Activated naive CD4-positive, alpha-beta T cell treated with Interleukin-2 at 50 U/mL for 16 hours (primary cell): ENCODE measurements at places on chromosomes 7 and 10.

DNA sequence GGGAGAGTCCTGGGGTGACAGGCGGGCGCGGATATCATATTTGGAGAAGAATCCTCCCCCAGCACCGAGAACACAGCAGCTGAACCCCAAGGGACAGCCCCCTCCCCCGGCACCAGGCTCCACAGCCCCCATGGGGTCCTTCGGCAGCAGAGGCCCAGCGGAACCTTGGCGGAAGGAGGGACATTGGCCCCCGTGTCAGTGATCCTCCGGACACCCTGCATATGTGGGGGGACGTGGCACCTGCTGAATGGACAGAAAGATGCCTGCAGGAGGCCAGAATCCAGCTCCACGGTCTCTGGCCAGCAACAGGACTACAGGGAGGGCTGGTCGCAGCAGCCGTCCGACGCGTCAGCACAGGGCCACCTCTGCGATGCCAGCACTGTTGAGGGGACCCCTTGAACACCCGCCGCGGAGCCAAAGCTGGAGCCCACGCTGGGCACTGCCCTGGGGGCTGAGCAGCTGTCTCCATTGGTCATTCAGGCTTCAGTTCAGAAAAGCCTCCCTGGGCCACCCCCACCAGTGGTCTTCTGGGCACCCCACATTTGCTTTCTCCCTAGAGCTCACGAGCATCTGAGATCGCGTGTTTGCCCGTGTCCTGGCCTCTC lies 240.1 kb downstream of the ELFN1 start:
- DNase-seq = no peak

- DNase-seq = no peak
Measured at GRCh38 chr10:43430926-43431663, 5.8 kb upstream of the ZNF487 start.

GRCh38 chr7:28358423-28358868 lies 53.9 kb upstream of the CREB5 start:
- DNase-seq = no peak

GRCh38 chr10:4833286-4833685 lies 7.3 kb downstream of the AKR1E2 start:
- no peak for DNase-seq

DNA sequence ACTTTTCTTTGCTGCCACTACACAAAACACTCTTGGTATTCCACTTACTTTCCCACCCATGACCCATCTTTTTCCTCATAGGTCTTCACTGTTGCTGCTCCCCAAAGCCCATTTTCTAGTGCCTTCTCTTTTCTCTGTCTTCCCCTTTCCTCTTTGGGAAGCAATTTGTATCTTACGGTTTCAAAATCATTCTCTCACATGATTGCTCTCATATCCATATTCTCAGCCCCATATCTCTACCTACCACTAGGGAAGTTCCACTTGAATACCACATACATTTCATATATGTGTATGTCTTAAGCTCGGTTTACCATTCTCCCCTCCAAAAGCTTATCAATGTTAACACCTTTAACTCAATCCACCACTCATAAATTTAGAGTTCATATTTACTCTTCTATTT lies 3.2 kb upstream of the UBE2D1 start:
- no peak for DNase-seq

DNA sequence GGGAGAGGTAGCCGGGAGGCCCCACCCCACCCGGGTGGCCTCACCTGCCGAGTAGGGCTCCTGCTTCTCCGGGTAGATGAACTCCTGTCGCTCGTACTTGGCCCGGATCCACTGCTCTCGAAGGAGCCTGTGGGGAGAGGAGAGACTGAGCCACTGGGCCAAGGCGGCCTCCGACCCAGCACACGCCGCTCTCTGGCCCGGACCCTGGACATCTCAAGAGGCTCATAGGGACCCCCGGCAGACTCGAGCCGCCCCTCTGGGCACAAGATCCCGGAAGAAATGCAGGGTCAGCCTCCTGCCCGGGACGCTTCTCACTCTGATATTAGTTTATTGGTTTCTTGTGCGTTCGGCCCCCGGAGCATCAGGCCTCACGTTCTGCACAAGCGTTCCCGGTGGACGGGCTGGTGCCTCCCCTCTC lies 34.5 kb downstream of the ADAP1 start:
- DNase-seq = peak; percentile 1

DNA sequence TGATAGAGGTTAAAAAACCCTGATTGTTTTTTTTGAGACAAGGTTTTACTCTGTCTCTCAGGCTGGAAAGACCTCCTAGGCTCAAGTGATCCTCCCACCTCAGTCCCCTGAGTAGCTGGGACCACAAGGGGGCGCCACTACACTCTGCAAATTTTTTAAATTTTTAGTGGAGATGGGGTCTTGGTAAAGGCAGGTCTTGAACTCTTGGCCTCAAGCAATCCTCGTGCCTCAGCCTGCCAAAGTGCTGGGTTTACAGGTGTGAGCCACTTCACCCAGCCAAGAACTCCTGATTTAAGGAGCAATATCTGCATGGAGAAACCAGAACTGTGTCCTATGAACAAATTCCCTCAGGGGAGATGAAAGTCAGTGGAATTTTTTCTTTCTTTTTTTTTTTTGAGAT lies 7.3 kb upstream of the KLHDC10 start:
- DNase-seq = peak; percentile 75
